ENCODE measurements at places on chromosomes 2 and 18. TPM values are rescaled to one million over a fixed set of nuclear protein-coding genes. Genes with fewer than 3 reads are reported as not detected.

Gene PRSS56
- total RNA-seq: 0.13 TPM

Gene THSD7B
- not detected for total RNA-seq

Gene MRPL19
- 70.8 TPM for total RNA-seq

Gene CYP27A1
- total RNA-seq: 0.15 TPM

Gene MARCO
- total RNA-seq: 0.05 TPM

Gene SPEG
- total RNA-seq: 7.0 TPM

Gene MAB21L4
- 0.22 TPM for total RNA-seq

Gene DIPK1C
- not detected for total RNA-seq

Gene MC5R
- total RNA-seq: not detected

Gene FAP
- not detected for total RNA-seq

Gene SCN2A
- total RNA-seq: 0.02 TPM

Gene MAP3K19
- not detected for total RNA-seq

Gene KLHL30
- 0.25 TPM for total RNA-seq

Gene C2orf66
- total RNA-seq: not detected

Gene CCDC68
- 6.3 TPM for total RNA-seq

Gene NEU4
- 0.37 TPM for total RNA-seq

Gene MRPL33
- total RNA-seq: 338 TPM

Gene ABCG8
- total RNA-seq: not detected

Gene TRAPPC12
- 65.1 TPM for total RNA-seq

Gene SLC9A4
- not detected for total RNA-seq

Gene INHBB
- 23.3 TPM for total RNA-seq

Gene HOXD11
- 5.5 TPM for total RNA-seq

Measured in A549 treated with Hydrocortisone at 1 μM for 4 hours (cell line).